ENCODE measurements at places on chromosomes 5 and 9. TPM values are rescaled to one million over a fixed set of nuclear protein-coding genes. Genes with fewer than 3 reads are reported as not detected.

The IL9 gene
- not detected for total RNA-seq

The CDHR2 gene
- total RNA-seq = not detected

The TPM2 gene
- 11,059 TPM for total RNA-seq

The ARID3C gene
- total RNA-seq = not detected

The DIMT1 gene
- 34.8 TPM for total RNA-seq

The SARDH gene
- 2.9 TPM for total RNA-seq

The CCL19 gene
- total RNA-seq = not detected

The SH3RF2 gene
- total RNA-seq = 1.7 TPM

GRCh38 chr9:133826289-133827085, 88.3 kb upstream of the SARDH start:
- DNase-seq = no peak
- no peak overlapping the region for H3K27ac ChIP-seq

GRCh38 chr5:78552729-78553342, 95.7 kb downstream of the LHFPL2 start:
- H3K36me3 ChIP-seq = no peaks in the 10 kb centered on the region
- H3K4me3 ChIP-seq = no peak overlapping the region
- no peaks in the 10 kb centered on the region for H3K27me3 ChIP-seq
- no peak for DNase-seq
- peaks cover 48% of the 10 kb centered on the region for H3K4me1 ChIP-seq

- DNase-seq = no peak
- H3K4me1 ChIP-seq = peaks cover 2% of the 10 kb centered on the region
- no peak overlapping the region for H3K4me3 ChIP-seq
- no peak overlapping the region for H3K27ac ChIP-seq
- peaks cover 29% of the 10 kb centered on the region for H3K36me3 ChIP-seq
- no peaks in the 10 kb centered on the region for H3K27me3 ChIP-seq
Observed at GRCh38 chr9:125329978-125330377, 68.4 kb downstream of the GAPVD1 start.

GRCh38 chr5:125446986-125447385, 700.5 kb upstream of the ZNF608 start:
- H3K36me3 ChIP-seq = no peaks in the 10 kb centered on the region
- no peak for DNase-seq
- no peak overlapping the region for H3K4me3 ChIP-seq
- H3K4me1 ChIP-seq = no peaks in the 10 kb centered on the region

DNA sequence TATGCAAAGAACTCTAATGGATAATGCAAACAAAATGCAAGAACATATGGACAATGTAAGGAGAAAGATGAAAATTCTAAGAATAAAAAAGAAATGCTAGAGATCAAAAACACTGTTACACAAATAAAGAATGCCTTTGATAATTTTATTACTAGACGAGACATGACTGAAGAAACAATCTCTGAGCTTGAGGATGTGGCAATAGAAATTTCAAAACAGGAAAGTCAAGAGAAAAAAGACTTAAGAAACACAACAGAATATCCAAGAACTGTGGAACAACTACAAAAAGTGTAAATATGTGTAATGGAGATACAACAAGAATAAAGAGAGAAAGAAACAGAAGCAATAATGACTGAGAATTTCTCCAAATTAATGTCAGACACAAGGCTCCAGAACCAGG, 140.5 kb upstream of the ACOT12 start:
- H3K36me3 ChIP-seq = no peaks in the 10 kb centered on the region
- DNase-seq = no peak
- no peak overlapping the region for H3K4me3 ChIP-seq
- H3K27me3 ChIP-seq = no peaks in the 10 kb centered on the region

DNA sequence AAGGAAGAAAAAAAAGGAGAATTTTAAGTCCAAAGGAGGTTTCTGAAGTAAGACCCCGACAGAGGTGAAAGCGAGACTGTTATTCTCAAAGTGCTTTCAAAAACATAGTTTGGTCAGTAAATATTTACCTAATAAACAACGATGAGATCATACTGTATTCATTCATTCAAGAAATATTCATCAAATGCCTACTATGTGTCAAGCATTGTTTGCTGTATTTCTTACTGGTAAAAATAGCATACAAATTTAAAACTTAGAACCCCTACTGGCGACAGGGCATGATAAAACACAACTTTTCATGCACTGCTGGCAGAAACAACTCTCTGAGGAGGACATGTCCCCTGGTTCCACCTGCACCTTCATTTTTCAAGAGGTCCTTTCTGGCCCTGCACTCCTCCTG, 190.7 kb downstream of the CDK5RAP2 start:
- no peak overlapping the region for H3K4me3 ChIP-seq
- no peak for DNase-seq
- H3K27ac ChIP-seq = no peak overlapping the region

DNA sequence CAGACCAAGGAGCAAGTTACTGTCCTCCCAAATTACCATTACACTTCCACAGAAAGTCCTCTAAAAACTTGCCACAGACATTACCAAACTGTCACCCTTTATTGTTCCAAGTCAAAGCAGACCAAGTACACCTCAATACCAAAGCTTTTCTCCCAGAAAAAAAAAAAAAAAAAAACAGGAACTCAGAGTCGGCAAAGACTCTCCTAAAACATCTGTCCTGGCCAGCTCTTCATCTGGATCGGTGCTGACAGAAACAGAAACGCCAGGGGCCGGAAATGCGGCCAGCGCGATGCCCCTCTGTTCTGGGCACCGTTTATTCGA, 718 bp downstream of the DEPDC1B start:
- H3K4me3 ChIP-seq = peak overlapping the region; percentile 90
- peak overlapping the region; percentile 71 for H3K27ac ChIP-seq

GRCh38 chr9:38360839-38361472, 31.5 kb upstream of the ALDH1B1 start:
- no peaks in the 10 kb centered on the region for H3K27me3 ChIP-seq
- DNase-seq = no peak
- H3K4me1 ChIP-seq = no peaks in the 10 kb centered on the region
- no peaks in the 10 kb centered on the region for H3K36me3 ChIP-seq

DNA sequence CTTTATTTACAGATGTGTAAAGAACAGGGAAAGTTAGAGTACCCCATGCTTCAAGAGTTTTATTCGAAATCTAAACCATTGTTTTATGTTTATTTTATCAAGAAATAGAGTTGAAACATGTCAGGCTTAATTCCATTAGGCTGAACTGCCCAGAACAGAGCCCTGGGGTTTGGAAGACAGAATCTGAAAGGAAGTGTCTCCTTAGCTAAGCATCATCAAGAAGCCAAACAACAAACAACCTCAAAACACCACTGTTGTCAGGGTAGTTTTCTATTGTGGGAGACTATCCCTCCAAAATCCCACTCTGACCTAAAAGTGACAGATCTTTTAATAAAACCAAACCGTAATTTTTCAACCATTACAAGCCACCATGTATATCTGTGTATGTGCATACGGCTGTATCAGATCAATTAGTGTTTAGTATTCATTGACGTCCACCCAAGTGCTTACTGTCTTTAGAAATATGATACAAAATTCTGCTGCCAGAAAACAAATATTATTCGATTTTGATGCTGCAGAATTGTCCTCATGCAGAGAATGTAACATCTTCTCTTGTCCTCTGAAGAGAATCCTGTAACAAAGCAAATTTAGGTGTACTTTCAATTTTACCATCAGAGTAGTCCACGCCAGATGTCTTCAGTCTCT, 271.9 kb upstream of the TMEM161B start:
- no peak overlapping the region for H3K4me3 ChIP-seq
- no peaks in the 10 kb centered on the region for H3K4me1 ChIP-seq
- DNase-seq = no peak

DNA sequence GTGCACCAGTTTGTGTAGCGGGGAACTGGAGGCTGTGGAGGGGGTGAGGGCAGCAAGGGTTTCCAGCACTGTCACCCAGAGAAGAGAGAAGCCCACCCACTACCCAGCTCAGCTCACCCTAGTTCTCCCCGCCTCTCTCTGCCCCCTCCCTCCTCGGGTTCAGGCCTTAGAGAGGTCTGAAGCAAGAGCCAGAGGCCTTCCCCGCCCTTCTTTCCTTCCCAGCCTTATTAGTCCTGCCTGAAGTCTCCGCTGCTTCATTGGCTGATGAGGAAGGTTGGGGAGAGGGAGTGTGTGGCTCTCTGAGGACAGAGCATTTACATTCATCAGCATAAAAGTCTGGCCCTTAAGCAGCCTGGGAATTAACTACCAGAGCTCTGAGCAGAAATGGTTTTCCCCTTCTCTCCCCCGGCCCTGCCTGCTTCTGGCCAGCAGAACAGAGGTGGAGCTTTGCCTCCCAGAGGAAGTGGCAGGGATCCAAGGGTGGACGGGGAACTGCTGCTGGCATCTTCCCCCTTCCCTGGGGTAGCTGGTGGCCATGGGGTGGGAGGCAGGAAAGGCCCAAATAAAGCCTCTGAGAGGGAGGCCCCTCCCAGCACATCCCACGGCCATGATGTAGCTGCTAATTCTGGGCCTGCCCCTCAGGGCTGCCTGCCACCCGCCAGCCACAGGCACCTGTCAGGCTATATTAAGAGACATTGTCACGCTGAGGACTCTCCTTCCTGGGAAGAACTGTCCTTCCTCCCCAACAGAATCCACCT, 4.1 kb downstream of the DNAJB5 start:
- H3K4me1 ChIP-seq = peaks cover 89% of the 10 kb centered on the region
- H3K27ac ChIP-seq = peak overlapping the region; percentile 99
- peak; percentile 93 for DNase-seq
- peak overlapping the region; percentile 21 for H3K4me3 ChIP-seq

GRCh38 chr9:20379804-20380225, 242.5 kb downstream of the MLLT3 start:
- no peaks in the 10 kb centered on the region for H3K27me3 ChIP-seq
- no peak overlapping the region for H3K4me3 ChIP-seq
- no peak overlapping the region for H3K27ac ChIP-seq
- DNase-seq = no peak
- no peaks in the 10 kb centered on the region for H3K36me3 ChIP-seq
- H3K4me1 ChIP-seq = peaks cover 12% of the 10 kb centered on the region

- DNase-seq = no peak
- no peaks in the 10 kb centered on the region for H3K27me3 ChIP-seq
- no peaks in the 10 kb centered on the region for H3K4me1 ChIP-seq
- H3K27ac ChIP-seq = no peak overlapping the region
- H3K36me3 ChIP-seq = no peaks in the 10 kb centered on the region
- no peak overlapping the region for H3K4me3 ChIP-seq
Observed at GRCh38 chr5:122707796-122708195, 67.1 kb upstream of the SNX2 start.

- no peak overlapping the region for H3K27ac ChIP-seq
- H3K27me3 ChIP-seq = no peaks in the 10 kb centered on the region
- peaks cover 39% of the 10 kb centered on the region for H3K4me1 ChIP-seq
- peak; percentile 60 for DNase-seq
- no peak overlapping the region for H3K4me3 ChIP-seq
Observed at GRCh38 chr9:27385606-27386322, 88.8 kb upstream of the EQTN start.

DNA sequence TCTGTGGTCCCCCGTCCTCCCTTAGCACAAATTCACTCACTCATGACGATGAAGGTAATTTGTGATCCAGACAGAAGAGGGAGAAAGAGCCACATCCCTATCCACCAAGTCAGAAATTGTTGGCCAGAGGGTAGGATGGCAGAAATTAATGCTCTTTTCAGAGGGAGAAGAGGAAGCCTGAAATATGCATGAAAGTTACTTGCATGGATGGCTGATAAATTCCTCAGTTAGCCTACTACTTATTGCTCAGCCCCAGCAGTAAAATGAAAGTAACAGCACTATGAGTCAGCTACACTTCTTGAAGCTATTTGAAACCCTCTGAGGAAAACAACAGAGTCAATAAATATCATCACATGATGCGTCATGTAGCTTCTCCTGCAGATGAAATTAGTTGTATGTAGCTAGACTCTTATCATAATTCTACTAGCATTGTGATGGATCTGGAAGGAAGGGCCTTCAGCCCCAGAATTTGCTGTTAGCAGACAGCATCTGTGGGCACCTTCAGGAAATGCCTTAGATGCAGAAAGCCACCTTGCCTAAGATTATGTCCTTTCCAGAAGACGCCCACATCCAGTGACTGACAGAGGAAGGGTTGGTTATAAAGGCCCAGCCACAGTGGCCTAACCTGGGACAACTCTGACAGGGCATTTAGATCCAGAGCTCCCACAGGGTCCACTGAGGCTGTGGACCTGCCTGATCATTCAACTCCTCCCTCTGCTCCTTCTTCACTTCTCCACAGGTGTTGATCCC, 81.2 kb upstream of the CCDC112 start:
- H3K4me1 ChIP-seq = peaks cover 12% of the 10 kb centered on the region
- no peaks in the 10 kb centered on the region for H3K36me3 ChIP-seq
- no peaks in the 10 kb centered on the region for H3K27me3 ChIP-seq
- peak; percentile 79 for DNase-seq

- peaks cover 4% of the 10 kb centered on the region for H3K4me1 ChIP-seq
- no peaks in the 10 kb centered on the region for H3K27me3 ChIP-seq
- DNase-seq = no peak
- H3K36me3 ChIP-seq = no peaks in the 10 kb centered on the region
Observed at GRCh38 chr9:89864257-89864656, 259.4 kb downstream of the GADD45G start.
